ENCODE measurements at places on chromosomes 5 and 9.

- DNase-seq: no peak
These were observed 16.4 kb downstream of the MAP3K1 start for GRCh38 chr5:56831773-56832172.

GRCh38 chr5:143432658-143433239 lies 29.3 kb upstream of the NR3C1 start:
- no peak for DNase-seq

DNA sequence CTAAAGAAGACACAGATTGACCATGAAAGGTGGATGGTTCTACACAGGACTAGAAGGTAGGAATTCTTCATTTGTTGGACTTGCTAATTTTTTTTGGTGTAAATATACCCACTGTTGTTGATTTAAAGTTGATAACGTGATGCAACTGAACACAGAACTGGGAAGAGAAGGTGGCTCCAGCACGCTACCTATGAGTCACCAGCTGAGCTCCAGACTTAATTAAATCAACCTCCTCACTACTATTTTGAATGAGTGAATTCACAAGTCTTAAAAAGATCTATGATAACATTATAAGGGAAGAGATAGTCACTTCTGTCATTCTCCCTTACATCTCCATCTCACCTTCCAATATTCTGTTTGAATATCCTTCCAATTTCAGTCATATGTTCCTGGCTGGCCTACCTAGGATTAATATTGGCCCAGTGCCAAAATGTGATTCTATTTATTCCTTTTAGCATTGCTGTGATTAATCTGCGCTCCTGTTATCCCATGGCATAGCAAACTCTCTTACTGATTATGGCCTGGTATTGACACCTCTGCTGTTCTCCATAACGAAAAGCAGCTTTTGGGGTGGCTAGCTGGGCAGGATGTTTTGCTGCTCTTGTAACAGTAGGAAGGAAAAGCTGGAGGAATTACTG lies 135.9 kb upstream of the CCDC152 start:
- no peak for DNase-seq

DNA sequence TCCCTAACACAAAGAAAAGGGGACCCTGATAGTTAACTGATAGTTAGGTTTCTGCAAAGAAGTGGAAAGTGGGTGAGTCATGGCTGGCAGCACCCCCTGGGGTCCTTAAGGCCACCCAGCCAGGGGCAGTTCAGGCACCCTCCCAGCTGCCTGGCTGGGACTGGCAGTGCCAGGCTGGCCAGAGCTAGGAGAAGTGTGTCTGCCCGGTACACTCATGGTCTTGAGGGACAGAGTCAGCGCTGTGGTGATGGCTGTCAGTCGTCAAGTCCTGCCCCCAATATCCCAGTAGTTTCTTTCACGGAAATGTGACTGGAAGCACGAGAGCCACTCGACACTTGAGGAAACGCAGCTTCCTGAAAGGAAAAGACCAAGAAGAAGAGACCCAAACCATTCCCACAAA lies 22.3 kb upstream of the CNOT6 start:
- no peak for DNase-seq

DNA sequence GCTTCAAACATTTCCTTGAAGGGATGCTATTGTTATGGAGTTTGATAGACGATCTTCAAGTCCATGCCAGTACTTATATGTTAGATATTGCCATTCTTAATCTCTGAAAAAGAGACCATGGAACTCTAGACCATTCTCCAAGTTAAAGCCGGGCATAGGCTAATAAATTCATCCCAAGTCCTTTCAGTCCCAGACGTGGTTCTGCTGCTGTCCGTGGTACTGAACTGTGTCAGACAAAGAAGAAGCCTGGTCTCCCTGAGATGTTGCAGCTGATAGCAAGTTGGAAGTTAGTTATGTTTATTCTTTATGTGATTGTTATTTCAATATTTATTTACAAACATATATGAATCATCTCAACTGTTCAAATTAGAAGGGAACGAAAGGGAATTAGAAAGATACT lies 158.7 kb downstream of the NMUR2 start:
- DNase-seq: peak; percentile 43

GRCh38 chr9:127495884-127496555 lies 44.7 kb downstream of the LRSAM1 start:
- peak; percentile 33 for DNase-seq

- peak; percentile 0 for DNase-seq
These were observed 136.3 kb downstream of the TMEM232 start for GRCh38 chr5:110590187-110590586.

DNA sequence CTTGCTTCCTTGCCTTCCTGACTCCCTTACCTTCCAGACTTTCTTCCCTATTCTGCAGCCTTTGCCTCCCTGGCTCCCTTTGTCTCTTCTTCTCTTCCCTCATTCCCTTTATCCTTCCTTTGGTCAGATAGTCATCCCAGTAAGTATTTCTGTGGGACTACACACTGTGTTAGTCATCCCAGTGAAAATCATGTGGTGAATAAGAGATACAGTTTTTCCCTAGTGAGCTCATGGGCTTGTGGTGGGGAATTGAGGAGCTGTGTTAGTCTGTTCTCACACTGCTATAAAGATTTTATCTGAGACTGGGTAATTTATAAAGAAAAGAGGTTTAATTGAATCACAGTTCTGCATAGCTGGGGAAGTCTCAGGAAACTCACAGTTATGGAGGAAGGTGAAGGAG lies 109.8 kb upstream of the EDIL3 start:
- no peak for DNase-seq

- no peak for DNase-seq
These were observed 4.8 kb downstream of the DNAH5 start for GRCh38 chr5:13939638-13940037.

- DNase-seq: no peak
These were observed 126.8 kb upstream of the PTPN3 start for GRCh38 chr9:109624896-109625295.

DNA sequence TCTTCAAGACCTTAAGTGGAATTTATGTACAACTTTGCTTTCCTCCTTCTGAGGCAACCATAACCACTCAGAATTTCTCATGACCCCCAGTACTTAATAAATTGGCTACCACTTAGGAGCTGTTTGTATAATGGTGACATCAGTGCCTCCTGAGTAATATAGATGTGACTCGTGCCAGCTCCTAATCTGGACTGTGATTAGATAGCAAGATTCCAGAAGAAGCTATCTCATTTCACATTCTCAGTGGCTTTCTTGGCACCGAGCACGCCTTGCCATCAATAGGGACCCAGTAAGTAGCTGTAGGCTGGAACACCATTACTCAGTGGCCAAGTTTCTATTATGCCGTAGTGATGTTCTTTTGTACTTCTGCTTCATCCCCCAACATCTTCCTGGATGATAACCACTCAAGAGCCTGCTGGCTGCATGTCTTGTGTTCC lies 228.8 kb downstream of the CD180 start:
- DNase-seq: no peak

GRCh38 chr9:91220021-91220420 lies 141.7 kb downstream of the AUH start:
- DNase-seq: no peak

- peak; percentile 86 for DNase-seq
These were observed 22.0 kb upstream of the MAPK9 start for GRCh38 chr5:180313677-180314505.

DNA sequence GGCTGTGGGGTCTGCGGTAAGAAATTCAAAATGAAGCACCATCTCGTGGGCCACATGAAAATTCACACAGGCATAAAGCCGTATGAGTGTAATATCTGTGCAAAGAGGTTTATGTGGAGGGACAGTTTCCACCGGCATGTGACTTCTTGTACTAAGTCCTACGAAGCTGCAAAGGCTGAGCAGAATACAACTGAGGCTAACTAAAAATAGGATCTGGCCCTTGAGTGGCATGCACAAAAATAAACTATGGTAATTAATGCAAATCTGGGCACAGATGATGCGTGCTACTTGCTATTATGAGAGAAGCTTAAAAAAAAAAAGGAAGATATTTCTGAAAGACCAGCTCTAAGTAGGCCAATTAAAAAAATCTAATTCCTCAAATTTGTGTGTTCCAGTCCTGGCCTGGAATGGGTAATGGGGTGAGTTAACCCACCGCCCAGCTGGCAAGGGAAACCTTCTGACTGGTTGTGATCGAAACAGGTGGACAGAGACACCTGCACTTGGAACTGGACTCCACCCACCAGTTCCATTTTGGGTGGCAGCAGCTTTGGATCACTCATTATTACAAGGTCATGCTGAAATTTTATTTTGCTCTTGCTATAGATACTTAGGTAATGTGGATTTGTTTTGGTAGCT lies 26.6 kb upstream of the ZBTB34 start:
- no peak for DNase-seq

DNA sequence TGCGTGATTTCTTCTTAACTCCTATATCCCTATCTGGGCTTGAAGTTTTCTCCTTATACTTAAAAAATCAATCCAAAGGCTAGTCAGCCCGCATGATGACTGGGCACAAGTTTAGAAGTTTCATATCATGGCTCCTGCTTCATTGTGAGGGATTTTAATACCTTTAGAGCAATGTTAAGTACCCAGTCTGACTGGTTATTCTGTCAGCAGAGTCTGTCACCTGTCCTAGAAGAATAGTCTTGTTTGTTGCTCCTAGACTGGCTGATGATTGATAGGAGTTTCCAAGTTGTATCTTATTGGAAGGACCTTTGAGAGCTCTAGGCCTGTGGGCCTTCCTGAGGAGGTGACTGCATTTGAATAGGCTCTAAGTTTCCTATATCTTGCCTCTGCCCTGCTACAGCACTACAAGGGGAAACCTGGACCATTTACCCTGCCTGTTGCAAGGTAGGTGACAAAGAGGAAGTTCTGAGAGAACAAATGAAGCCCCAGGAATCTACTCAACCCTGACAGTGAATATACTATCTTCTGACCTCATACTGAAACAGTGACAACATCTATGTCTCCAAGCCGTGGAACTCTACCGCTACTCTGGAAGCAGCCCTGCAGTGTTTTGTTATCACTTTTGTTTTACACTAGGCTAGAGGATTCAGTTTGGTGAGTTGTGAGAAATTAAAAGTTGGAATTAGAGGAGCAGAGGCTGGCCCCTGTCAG lies 66.5 kb downstream of the F2RL2 start:
- no peak for DNase-seq

- DNase-seq: no peak
These were observed 33.0 kb downstream of the FRMPD1 start for GRCh38 chr9:37683531-37684371.

- DNase-seq: no peak
These were observed 12.2 kb upstream of the ELL2 start for GRCh38 chr5:95973793-95974325.

- DNase-seq: no peak
These were observed 103.2 kb upstream of the ELL2 start for GRCh38 chr5:96064877-96065276.

DNA sequence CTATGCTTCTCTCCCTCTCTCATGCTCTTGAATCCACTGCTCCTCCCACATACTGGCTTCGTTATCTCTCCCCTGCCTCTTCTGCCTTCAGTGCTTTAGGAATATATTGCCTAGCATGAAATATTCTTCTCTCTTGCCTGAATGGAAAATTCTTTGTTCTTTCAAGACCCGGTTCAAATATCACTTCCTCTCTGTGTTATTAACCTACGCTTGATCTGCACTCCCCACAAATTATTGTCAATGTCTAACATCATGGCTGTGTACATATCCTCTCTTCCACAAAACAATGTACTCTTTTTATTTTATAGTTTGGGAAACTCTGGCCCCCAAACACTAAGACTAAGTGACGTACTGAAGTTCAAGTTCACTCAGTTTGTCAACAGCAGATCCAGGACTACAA lies 211.0 kb downstream of the SEC61B start:
- DNase-seq: no peak

DNA sequence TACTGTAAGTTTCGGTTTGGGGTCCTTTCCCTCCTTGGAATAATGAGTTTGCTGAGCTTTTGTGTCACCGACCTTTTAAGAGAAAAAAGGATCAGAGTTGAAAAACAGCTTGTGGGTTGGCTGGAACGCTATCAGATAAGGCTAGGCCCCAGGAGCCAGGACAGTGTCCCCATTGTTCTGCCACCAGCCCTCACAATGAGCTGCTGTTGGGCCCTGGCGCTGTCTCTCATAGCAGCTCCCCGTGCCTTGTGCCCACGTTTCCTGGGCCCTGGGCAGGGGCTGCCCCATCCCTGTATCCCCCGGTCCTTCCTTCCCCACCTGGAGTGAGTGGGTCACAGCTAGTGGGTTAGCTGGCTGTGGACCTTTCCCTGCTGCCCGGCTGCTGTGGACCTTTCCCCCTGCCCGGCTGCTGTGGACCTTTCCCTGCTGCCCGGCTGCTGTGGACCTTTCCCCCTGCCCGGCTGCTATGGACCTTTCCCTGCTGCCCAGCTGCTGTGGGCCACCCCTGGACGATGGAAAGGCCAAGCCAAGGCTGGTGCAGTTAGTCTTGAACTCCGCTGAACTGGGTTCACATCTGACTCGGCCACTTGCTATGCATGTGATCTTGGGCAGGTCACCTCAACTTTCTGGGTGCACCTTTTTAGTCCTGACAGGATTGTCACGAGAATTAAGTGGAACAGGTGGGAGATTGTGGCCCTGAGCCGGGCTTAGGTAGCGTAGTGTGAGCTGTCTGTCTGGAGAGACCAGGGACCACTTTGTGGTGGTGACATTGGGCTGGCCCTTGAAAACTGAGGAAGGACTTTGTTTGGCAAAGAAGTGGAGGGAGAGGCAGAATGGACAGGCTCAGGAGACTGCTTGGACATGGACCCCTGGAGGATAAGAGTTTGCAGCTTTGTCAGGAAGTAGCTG lies 99.5 kb downstream of the DAB2IP start:
- DNase-seq: no peak

- DNase-seq: no peak
These were observed 232.3 kb downstream of the TLR4 start for GRCh38 chr9:117936185-117937130.

GRCh38 chr9:115058684-115059315 lies 59.2 kb downstream of the TNC start:
- no peak for DNase-seq

DNA sequence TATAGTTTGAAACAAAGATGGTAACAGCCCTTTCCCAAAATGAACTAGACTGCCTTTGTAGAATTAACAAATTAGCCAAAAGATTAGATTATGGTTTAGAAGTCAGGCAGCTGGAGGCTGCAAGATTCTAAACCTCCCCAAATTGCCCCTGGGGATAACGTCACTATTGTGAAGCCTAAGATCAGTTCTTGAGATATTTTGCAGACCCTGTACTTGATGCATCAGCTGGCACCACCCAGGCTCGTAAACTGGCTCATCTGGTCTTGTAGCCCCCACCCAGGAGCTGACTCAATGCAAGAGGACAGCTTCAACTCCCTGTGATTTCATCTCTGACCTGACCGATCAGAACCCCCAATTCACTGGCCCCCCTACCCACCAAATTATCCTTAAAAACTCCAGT lies 4.2 kb upstream of the SOWAHA start:
- DNase-seq: no peak

GRCh38 chr5:17343675-17344074 lies 126.2 kb downstream of the BASP1 start:
- no peak for DNase-seq
